Bone marrow (tissue), 2 donors: ENCODE measurements at places on chromosomes 4 and X.

DNA sequence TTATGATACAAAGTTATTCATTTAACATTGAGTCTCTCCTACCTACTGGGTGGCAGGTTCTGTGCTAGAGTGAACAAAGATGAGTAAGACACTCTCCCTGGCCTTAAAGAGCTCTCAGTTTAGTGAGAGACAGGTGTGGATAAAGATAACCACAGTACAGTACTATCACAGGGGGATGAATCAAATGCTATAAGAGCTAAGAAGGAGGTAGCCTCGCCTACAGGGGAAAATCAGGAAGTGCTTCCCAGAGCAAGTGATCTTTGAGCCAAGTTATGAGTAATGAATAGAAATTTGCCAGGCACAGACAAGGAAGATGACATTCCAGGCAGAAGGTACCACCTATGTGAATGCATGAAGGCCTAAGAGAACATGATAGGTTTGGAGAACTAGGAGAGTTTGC, 3.4 kb upstream of the IGBP1 start:
- no peak for DNase-seq

GRCh38 chrX:27968878-27969277, 12.4 kb downstream of the DCAF8L1 start:
- no peak for DNase-seq

- no peak for DNase-seq
Measured at GRCh38 chr4:149997881-149998421, 80.3 kb upstream of the DCLK2 start.

- no peak for DNase-seq
Measured at GRCh38 chrX:23668335-23668734, 1.0 kb downstream of the PRDX4 start.

- no peak for DNase-seq
Measured at GRCh38 chrX:155870958-155871357, 10.2 kb upstream of the VAMP7 start.
